ENCODE measurements at places on chromosomes 12 and 14. TPM values are rescaled to one million over a fixed set of nuclear protein-coding genes. Genes with fewer than 3 reads are reported as not detected.

The NAV3 gene
- 1.6 TPM for total RNA-seq

The ACSS3 gene
- not detected for total RNA-seq

The SERPINA12 gene
- not detected for total RNA-seq

The KRT3 gene
- total RNA-seq = 0.33 TPM

The ST8SIA1 gene
- not detected for total RNA-seq

The TAS2R30 gene
- total RNA-seq = 0.66 TPM

The KLRD1 gene
- 0.06 TPM for total RNA-seq
